Activated T-cell treated with anti-CD3 and anti-CD28 coated beads, Interleukin-2, amount 50 U/mL, for 4 hours (primary cell): ENCODE measurements at places on chromosomes 1 and 21.

DNA sequence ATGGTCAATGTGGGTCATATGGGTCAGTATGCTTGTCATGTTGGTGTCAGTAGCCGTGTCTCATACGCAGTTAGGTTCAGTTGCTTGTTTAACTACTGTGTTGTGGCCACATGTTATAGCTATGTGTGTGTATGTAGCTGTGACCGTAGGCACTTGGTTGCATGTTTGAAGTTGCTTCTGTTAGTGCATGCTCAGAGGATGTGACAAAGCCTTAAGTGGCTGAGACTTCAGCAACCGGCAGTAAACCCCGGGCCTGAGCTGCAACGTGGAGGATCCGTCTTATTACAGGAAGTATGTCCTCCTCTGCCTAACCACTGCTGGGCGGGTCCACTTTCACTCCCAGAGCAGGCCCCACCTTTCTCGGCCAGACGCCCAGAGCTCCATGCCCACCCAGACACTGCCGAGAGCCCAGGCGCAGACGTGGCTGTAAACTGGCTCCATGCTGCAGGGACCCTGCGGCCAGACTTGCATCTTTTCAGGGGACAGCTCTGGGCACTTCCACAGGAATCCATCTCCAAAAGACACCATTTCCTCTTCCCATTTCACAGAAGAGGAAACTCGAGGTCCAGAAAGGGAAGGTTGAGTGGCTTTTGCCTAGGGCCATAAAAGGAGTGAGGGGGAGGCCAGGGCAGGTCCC is 2.2 kb downstream of the TCEA3 start:
- peak; percentile 21 for DNase-seq

DNA sequence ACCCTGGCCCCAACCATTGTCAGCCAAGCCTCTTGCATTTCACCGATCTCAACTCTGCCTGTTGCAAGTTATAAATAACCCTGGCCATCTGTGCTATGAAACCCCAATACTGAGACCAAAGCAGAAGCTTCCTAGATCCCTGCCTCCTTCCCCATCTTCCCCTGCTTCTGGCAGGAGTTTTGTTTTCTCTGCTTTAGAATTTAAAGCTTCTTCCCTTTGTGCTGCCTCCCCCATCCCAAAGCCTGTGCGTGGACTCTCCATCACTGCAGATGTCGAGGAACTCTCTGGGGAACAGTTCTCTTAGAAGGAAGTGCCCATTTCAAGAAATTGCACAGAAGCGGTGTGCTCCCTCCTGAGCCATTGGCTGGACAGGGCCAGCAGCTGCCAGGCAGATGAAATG is 17.4 kb upstream of the MYOG start:
- DNase-seq: no peak

GRCh38 chr1:108829498-108829916 is 27.4 kb downstream of the AKNAD1 start:
- DNase-seq: no peak

- no peak for DNase-seq
Measured at GRCh38 chr1:109627692-109628399, 8.2 kb downstream of the AMPD2 start.

DNA sequence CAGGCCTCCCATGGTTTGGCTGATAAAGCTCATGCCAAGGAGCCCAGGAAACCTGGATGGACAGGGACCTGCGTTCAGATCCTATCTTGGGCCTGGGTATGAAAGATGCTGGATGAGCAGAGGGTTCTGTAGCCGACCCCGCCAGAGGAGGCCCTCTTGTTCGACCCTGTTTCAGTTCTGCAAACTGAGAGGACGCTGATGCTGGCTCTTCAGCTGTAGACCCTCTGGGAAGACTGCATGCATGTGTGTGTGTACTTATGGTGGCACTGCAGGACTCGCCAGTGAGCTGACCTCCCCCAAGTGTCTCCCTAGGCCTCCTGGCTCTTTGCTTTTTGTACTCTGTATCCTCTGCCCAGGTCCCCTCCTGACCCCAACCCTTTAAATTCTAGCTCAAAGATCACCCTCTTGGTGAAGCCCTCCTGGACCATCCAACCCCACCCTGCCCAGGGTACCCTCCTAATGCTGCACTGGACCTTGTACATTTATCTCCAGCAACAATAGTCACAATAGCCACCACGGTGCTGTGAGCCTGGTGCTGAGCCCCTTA is 1.6 kb downstream of the EPS8L3 start:
- DNase-seq: no peak

DNA sequence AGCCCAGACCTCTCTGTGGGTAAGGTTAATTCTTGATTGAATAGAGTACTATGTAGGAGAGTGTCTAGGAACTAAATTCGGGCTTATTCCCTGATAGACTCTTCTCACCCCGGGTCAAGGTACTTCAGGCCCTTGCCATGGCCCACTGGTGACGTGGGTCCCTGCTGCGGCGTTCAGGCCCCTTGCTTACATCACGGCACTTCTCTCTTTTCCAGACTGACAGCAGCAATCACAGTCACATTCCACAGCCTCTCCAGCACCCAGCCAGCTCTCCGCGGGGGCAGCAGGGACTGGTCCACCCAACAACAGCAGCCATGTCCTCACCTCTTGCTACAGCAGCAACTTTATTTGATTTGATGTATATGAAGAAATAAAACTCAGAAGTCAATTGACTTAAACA is 401.2 kb upstream of the VAMP3 start:
- no peak for DNase-seq

GRCh38 chr1:66274634-66275033 is 259.3 kb upstream of the SGIP1 start:
- no peak for DNase-seq

DNA sequence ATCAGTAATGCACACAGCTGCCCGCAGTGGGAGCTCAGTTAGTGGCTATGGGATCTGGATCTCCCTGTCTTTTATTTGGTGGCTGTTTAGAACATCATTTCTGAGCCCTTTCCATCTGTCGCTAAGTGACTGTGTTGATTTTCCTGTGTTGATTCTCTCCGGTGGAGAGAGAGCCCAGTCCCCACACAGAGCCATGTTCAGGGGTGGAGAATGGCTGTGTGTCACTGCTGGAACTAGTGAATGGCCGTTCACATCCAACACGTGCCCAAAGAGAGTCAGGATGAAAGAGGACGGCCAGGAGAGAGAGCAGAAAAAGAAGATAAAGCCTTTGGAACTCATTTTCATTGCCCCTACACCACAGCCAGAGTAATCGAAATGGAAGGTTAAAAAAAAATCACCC is 76.2 kb downstream of the FBXO2 start:
- no peak for DNase-seq

DNA sequence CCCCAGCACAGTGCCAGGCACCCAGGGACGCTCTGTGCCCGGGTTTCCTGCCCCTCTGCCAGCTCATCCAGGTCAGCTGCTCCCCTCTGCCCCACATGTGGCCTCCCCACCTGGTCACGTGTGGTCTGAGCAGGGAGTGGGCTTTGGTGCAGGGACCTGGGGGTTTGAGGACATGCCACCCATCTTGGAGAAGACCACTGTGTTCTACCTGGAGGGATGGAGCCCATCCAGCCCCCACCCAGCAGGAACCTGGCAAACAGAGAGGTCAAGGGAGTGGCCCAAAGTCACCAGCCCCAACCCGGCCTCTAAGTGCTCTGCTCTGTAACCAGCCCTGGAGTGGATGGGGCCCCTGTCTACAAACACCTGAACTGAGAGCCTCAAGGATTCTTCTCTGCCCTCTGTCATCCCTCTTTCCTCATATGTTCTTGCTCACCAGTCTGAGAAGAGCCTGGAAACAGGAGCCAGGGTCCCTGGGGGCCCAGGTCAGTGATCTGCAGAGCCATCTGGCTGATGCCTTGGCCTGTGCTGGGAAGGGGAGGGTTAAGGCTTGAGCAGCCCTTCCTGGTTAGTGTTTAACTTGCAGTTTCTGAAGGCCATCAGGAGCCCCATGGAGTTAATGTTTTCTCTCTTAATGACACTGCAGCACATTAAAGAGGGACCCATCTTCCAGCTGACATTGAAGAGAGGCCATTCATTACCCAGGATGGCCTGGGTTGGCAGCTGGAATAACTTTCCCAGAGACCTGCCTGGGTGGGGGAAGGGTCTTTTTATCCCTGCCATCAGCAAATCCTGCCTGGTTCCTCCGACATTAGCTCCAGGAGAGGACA is 235.4 kb downstream of the PTPRU start:
- DNase-seq: no peak

DNA sequence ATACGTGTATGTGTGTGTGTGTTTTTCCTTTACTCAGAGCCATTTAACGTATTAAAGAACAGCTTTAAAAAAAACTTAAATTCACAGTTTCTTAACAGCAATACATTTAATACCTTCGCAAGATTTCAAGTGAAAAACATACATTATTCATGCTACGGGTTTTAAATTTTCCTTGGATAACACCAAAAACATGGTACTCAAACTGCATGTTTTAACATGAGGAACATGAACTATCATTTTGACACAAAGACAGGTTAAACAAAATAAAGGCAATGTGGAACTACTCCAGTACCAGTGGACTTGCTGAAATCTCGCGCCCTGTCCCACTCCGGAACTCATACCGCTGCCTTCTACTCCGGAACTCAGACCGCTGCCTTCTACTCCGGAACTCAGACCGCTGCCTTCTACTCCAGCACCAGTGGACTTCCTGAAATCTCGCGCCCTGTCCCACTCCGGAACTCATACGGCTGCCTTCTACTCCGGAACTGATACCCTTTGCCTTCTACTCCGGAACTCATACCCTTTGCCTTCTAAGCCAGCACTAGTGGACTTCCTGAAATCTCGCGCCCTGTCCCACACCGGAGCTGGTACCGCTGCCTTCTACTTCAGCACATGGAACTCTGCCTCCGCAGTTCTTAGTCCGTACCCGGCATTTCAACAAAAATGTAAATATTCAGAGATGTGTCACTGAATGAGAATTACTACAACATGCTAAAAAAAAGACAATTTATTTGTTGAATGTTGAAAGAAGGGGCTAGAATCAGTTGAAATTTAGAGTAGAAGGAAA is 148.6 kb downstream of the NCAM2 start:
- DNase-seq: no peak

DNA sequence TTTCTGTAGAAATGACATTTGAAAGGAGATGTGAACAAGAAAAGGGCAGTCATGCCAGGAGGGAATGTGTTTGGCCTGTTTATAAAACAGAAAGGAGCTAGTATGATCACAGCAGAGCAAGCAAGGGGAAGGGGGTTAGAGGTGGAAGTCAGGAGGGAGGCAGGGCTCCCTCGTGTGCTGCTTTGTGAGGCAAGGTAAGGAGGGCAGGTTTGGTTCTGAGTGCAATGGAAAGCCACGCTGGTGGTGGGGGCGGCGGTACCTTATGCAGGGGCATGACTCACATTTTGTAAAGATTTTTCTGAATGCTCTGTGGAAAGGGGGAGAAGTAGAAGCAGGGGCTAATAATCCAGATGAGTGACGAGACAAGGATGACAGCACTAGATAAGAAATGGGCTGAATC is 197.5 kb upstream of the C8B start:
- no peak for DNase-seq

- DNase-seq: peak; percentile 25
Measured at GRCh38 chr1:179080866-179081686, 794 bp upstream of the TOR3A start.

GRCh38 chr21:46294647-46295176 is 8.6 kb downstream of the YBEY start:
- DNase-seq: no peak

DNA sequence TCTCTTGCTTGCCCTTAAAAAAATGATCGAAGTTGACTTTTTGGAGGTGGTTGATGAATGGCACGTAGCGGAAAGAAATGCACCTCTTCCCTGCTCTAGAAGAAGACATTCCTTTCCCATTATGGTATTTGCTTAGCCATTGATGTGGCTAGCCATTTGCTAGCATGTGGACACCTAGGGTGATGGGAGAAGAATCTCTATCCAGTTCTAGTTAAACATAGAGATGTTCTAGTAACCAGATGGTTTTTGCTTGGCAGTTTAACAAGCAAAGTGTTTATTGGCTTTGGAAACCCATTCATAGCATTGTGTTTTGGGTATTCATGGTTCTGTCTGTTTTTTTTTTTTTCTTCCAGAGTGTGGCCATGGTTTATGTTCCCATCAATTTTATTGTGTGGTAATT is 78.9 kb downstream of the KCNJ6 start:
- DNase-seq: no peak

DNA sequence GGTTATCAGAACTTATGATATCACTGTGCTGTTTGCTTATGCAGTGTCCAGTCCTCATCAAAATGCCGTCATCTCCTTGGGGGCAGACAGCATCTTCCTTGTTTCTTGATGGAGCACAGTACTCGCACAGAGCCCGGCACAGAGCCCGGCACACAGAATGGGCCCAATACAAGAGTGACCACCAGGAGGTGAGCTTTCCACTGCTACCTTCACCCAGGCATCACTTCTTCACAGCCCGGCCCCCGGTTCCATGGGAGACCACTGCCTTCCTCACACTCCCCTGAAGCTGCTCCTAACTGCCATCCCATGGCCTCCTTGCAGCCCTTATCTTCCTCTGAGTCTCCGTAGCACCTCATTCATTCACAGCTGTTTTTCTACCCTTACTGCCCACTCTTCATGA is 94.0 kb downstream of the TNR start:
- DNase-seq: no peak

DNA sequence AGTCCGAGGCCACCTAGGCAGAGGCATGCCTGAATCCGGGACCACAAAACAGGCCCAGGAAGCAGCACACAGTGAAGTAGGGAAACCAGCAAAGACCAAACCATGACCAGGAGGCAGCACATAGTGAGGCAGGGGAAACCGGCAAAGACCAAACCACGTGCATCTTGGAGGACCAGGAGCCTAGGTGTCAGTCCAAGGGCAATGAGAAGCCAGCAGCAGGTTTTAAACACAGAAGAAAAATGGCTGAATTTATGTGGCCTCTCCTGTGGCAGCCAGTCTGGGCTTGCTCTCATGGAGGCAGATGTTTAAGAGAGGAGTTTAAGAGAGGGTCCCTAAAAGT is 42.5 kb downstream of the NPHP4 start:
- DNase-seq: no peak

- no peak for DNase-seq
Measured at GRCh38 chr1:38587766-38588165, 271.8 kb downstream of the RRAGC start.

- no peak for DNase-seq
Measured at GRCh38 chr1:51073456-51073855, 28.6 kb upstream of the C1orf185 start.

- DNase-seq: no peak
Measured at GRCh38 chr1:39076127-39076798, 50.1 kb downstream of the NDUFS5 start.

- no peak for DNase-seq
Measured at GRCh38 chr1:5142389-5142788, 488.0 kb downstream of the AJAP1 start.

DNA sequence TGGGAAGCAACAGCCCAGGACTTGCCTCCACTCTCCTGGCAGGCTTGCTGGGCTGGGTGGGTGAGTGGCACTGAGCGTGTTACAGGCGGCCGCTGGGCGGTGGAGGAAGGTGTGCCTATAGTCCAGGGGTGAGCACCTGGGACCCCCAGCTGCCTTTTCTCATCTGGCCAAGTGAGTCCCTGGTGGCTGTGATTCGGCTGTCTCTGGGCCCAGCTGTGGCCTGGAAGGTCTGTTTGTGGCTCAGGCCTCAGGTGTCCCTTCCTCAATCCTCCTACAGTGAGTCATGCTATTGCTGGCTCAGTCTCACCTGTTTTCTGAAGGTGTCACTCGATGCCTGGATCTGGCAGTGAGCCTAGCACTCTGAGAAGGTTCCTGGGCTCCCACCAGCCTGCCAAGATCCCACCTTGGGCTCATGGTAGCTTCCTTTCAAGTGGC is 564.2 kb downstream of the PTPRU start:
- DNase-seq: no peak
